ENCODE measurements at places on chromosomes 5 and 9.

GRCh38 chr5:34751807-34752736 lies 86.9 kb upstream of the TTC23L start:
- no peak overlapping the region for H3K4me3 ChIP-seq
- H3K4me1 ChIP-seq, result peaks cover 3% of the 10 kb centered on the region
- no peaks in the 10 kb centered on the region for H3K27me3 ChIP-seq

GRCh38 chr5:2902186-2902585 lies 150.7 kb upstream of the IRX2 start:
- no peak overlapping the region for H3K4me3 ChIP-seq
- no peak overlapping the region for H3K27ac ChIP-seq
- no peaks in the 10 kb centered on the region for H3K4me1 ChIP-seq
- H3K36me3 ChIP-seq, result no peaks in the 10 kb centered on the region
- DNase-seq, result no peak

- DNase-seq, result peak; percentile 31
- peaks cover 18% of the 10 kb centered on the region for H3K4me1 ChIP-seq
- H3K27me3 ChIP-seq, result no peaks in the 10 kb centered on the region
- H3K27ac ChIP-seq, result peak overlapping the region; percentile 22
Observed at GRCh38 chr5:32504989-32505596, 60.6 kb upstream of the ZFR start.

GRCh38 chr9:8754751-8755150 lies 955.2 kb upstream of the DMAC1 start:
- no peaks in the 10 kb centered on the region for H3K36me3 ChIP-seq
- H3K27me3 ChIP-seq, result no peaks in the 10 kb centered on the region
- no peak overlapping the region for H3K27ac ChIP-seq
- DNase-seq, result no peak
- H3K4me1 ChIP-seq, result no peaks in the 10 kb centered on the region

GRCh38 chr9:84207491-84207951 lies 133.0 kb downstream of the SLC28A3 start:
- H3K27me3 ChIP-seq, result no peaks in the 10 kb centered on the region
- DNase-seq, result no peak
- no peaks in the 10 kb centered on the region for H3K36me3 ChIP-seq
- no peaks in the 10 kb centered on the region for H3K4me1 ChIP-seq
- no peak overlapping the region for H3K4me3 ChIP-seq

- H3K27me3 ChIP-seq, result no peaks in the 10 kb centered on the region
- H3K27ac ChIP-seq, result no peak overlapping the region
- DNase-seq, result no peak
- H3K4me1 ChIP-seq, result no peaks in the 10 kb centered on the region
Observed at GRCh38 chr9:120648581-120649197, 65.6 kb downstream of the MEGF9 start.

DNA sequence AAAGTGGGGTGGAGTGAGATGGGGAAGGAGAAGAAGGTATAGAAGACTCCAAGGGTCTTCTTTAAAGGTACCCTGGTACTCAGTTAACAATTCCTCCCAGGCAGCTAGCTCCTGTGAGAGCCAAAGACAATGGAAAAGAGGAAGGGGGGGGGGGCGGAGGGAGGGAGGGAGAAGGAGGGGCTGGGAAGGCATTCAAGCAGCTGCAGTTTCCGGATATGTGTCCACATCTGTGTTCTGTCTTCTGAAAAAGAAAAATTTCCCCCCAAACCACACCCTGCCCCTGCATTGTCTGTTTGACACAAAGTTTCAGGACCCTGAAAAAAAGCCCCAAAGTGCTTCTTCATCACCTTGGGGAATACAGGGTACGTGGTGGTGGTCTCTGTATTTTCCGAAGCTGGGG lies 11.1 kb downstream of the SPRY4 start:
- no peak overlapping the region for H3K4me3 ChIP-seq
- no peak overlapping the region for H3K27ac ChIP-seq
- no peaks in the 10 kb centered on the region for H3K36me3 ChIP-seq
- DNase-seq, result no peak
- no peaks in the 10 kb centered on the region for H3K27me3 ChIP-seq

- H3K27ac ChIP-seq, result peak overlapping the region; percentile 97
- DNase-seq, result peak; percentile 19
- H3K27me3 ChIP-seq, result no peaks in the 10 kb centered on the region
- H3K4me1 ChIP-seq, result peaks cover 41% of the 10 kb centered on the region
- H3K36me3 ChIP-seq, result no peaks in the 10 kb centered on the region
Observed at GRCh38 chr9:134324359-134325095, 1.7 kb upstream of the RXRA start.

Data from transverse colon (tissue), 4 donors.